ENCODE measurements at places on chromosomes 11 and 22.

GRCh38 chr11:82004537-82005213, 729.0 kb downstream of the FAM181B start:
- no peak for DNase-seq

DNA sequence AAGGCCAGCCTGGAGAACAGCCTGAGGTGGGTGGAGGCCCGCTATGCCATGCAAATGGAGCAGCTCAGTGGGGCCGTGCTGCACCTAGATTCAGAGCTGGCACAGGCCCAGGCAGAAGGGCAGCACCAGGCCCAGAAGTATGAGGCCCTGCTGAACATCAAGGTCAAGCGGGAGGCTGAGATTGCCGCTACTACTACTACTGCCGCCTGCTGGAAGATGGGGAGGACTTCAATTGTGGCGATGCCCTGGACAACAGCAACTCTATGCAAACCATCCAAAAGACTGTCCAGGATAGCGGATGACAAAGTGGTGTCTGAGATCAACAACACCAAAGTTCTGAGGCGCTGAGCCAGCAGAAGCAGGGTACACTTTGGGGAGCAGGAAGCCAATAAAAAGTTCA, 3.1 kb upstream of the TMEM218 start:
- no peak for DNase-seq

DNA sequence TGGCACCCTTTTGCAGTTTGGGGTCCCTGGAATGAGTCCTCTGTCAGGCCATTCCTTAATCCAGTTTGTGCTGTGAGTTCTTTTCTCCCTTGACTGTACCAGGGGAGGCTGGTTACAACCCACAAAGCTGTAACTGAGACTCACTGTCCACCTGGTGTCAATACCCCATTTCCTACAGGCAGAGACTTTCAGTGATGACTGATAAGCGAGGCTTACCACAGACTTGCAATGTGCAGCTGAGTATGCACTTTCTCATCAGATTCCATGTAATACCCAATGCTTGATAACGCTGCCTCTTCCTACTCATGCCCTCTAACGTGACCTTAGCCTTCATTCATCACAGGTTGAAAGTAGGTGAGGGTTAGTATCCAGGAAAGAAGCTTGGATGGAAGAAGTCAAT, 120.1 kb downstream of the INSC start:
- DNase-seq: no peak

DNA sequence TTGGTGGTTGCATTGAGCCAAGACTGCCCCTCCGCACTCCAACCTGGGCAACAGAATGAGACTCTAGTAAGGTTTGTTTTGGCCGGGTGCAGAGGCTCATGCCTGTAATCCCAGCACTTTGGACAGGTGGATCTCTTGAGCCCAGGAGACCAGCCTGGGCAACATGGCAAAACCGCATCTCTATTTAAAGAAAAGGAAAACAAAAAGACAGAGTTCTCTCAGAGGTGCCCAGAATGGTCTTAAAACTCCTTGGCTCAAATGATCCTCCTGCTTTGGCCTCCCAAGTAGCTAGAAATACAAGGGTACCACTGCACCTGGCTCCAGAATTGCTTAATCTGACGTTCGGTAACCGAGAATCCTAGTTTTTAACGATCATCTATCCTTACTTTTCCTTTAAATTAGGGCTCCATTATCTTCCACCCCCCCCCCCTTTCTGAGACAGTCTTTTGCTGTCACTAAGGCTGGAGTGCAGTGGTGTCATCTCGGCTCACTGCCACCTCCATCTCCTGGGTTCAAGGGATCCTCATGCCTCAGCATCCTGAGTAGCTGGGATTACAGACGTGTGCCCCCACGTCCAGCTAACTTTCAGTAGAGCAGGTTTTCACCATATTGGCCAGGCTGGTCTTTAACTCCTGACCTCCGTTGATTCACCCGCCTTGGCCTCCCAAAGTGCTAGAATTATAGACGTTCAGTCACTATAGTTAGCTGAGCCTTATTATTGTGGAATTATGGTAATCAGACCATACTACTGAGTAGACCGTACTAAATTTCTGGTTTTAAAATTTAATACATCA, 1.7 kb downstream of the RPS25 start:
- DNase-seq: no peak

- no peak for DNase-seq
Observed at GRCh38 chr11:122618927-122619326, 36.6 kb upstream of the UBASH3B start.

GRCh38 chr11:20113149-20113438, 47.2 kb downstream of the DBX1 start:
- DNase-seq: no peak

DNA sequence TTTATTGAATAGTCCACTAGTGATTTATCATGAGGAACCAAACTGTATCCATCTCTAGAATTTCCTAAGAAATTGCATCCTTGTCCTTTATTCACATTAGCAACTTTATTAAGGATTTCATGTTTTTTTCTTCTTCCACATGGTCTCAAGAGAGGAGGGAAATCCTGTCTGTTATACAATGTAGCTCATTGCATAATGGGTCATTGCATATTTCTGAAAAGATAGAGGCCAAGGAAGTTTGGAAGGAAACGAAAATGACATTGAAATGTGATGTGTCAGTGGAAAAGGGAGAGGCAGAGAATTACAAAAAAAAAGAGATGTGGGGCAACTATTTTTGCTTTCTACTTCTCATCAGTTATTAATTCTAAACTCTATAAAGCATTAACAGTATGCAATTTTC, 353.1 kb downstream of the METTL15 start:
- DNase-seq: no peak

- no peak for DNase-seq
Observed at GRCh38 chr11:93528757-93529645, 14.2 kb downstream of the SMCO4 start.

DNA sequence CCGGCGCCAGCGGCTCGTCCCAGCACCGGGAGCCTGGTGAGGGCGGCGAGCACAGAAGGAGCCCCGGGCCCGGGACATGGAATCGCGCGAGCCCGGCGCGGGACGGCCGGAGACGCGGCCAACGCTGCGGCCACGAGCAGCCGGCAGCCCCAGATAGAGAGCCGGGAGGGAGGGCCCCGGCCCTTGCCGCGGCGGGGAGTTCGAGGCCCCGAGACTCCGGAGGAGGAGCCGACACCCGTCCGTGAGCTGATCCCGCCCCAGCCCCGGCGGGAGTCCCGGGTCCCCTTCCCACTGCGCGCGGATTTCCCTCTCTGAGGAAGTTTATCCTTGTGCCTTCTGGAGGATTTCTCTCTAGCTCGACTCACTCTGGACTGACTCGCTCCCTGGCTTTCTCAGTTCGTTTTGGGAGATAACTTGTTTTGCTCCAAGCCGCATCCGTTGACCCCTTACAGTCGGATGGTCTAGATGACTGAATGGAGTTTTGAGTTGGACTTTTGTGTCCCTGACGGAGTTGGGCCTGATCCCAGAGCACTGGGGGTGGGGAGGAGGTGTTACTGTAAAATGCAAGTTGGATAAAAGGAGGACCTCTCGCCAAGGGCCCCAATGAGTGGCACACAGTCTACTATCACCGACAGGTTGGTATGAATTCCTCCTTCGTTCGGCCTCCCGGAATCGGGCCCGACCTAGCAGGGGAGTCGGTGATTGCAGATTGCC, 585 bp downstream of the ARHGEF12 start:
- DNase-seq: peak; percentile 5

DNA sequence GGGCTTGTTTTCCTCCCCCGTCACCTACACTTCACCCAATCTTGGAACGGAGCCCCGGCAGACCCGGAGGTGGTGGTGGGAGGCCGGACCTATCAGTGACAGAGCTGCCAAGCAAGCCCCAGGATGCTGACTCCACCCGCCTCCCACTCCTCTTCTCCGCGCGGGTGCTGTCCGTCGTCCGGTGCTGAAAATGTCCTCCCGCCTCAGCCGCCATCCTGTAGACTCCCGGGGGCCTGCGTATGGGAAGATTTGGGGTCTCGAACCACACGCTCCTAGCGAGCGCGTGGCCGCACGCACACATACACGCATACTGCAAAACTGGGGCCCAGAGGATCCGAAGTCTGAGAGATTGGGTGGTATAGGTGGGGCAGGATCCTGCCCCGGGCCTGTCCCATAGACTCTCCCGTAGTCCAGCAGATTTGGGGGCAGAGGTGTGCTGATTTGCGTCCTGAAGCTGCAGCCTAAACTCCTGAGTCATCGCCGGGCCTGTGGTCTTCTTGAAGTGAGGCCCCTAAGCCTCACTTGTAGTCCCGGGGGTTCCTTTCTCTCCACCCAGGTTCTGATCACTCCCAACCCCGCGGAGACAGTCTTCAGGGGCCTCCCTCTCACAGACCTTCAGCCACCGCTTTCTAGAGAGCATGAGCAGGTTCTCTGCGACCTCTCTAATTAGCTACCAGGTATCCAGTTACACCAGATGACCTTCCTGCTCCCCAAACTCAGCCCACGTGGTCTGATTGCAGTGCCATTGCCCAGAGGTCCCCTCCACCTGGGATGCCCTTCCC, 796 bp upstream of the YIF1A start:
- DNase-seq: peak; percentile 75

Data from T-helper 1 cell (primary cell).